SJSA1 (cell line): ENCODE measurements at places on chromosomes 7 and 10. TPM values are rescaled to one million over a fixed set of nuclear protein-coding genes. Genes with fewer than 3 reads are reported as not detected.

GRCh38 chr7:41732436-41732785, 29.5 kb upstream of the INHBA start:
- no peaks in the 10 kb centered on the region for H3K36me3 ChIP-seq
- H3K4me1 ChIP-seq: peaks cover 30% of the 10 kb centered on the region
- no peak for DNase-seq
- H3K27ac ChIP-seq: no peak overlapping the region
- H3K27me3 ChIP-seq: no peaks in the 10 kb centered on the region
- H3K4me3 ChIP-seq: no peak overlapping the region

DNA sequence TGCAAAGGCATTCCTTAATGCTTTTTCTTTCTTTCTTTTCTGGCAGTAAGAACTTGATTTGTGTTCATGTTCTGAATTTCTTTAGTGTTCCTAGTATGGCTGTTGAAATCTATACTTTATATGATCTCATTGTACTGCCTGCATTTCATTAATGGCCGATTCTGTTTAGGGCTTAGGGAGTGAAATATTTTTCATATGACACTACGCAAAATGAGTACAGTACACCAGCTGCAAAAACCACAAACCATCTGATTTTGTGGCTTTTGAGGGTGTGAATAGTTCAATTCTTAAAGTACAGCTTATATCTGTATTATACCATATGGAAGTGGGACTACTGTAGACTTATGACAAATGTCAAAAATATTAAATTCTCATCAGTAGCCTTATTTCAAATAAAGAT, 69.1 kb upstream of the FOXP2 start:
- H3K27ac ChIP-seq: no peak overlapping the region
- no peaks in the 10 kb centered on the region for H3K27me3 ChIP-seq
- no peak overlapping the region for H3K4me3 ChIP-seq
- H3K36me3 ChIP-seq: no peaks in the 10 kb centered on the region

- DNase-seq: peak; percentile 19
- no peak overlapping the region for H3K4me3 ChIP-seq
- H3K36me3 ChIP-seq: no peaks in the 10 kb centered on the region
- 0 out of 2 replicates have a peak, but pooled peaks cover 5% of the 10 kb centered on the region for H3K27me3 ChIP-seq
These were observed 39.7 kb upstream of the TNKS2 start for GRCh38 chr10:91758303-91759146.

DNA sequence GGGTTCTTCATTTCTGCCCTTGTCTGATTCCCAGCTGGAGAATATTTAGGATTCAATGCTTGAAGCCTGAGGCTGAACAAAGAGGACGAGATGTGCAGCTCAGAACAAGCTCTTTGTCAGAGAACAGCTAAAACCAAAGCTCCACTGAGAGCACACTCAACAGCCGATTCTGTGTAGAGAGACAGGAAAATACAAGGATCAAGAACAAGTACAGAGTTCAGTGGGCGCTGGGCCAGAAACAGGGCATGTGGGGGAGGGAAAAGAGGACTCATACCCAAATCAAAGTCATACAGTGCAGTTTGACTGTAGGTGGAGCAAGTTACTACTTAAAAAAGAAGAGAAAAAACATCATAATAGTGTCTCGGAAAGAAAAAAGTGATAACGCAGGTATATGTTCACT, at the start of gene AGMO:
TSS of gene AGMO (minus strand) at position 181 of the 400 bp plus-strand sequence.
- DNase-seq: no peak
- H3K27me3 ChIP-seq: no peaks in the 10 kb centered on the region; the same call in 1 of the 2 replicates
- H3K4me1 ChIP-seq: no peaks in the 10 kb centered on the region
- no peaks in the 10 kb centered on the region for H3K36me3 ChIP-seq
- no peak within 1 kb of the TSS for H3K27ac ChIP-seq

DNA sequence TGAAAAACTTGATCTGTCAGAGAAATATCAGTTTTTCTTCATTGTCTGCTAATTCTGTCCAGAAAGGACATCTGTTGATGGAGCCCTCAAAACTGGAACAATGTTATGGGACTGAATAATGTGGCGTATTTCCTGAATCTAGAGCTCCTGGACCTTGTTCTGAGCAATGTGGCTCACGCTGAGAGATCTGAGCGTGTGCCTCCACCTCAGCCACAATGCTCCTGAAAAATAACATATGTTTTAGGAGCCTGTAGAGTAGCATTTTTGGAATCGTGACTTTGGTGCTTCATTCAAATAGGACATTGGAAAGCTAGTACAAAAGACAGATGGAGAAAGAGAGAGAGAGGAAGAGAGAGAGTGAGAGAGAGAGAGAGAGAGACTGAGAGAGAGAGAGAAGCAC, 110.3 kb downstream of the BMPER start:
- H3K36me3 ChIP-seq: no peaks in the 10 kb centered on the region
- DNase-seq: no peak
- no peak overlapping the region for H3K27ac ChIP-seq
- peaks cover 17% of the 10 kb centered on the region for H3K4me1 ChIP-seq
- no peak overlapping the region for H3K4me3 ChIP-seq
- H3K27me3 ChIP-seq: no peaks in the 10 kb centered on the region

- H3K4me3 ChIP-seq: no peak overlapping the region
- no peak overlapping the region for H3K27ac ChIP-seq
- no peak for DNase-seq
- no peaks in the 10 kb centered on the region for H3K27me3 ChIP-seq
- peaks cover 18% of the 10 kb centered on the region; the same call in 1 of the 2 replicates for H3K36me3 ChIP-seq
These were observed 96.5 kb downstream of the ARMH3 start for GRCh38 chr10:101959346-101959916.

DNA sequence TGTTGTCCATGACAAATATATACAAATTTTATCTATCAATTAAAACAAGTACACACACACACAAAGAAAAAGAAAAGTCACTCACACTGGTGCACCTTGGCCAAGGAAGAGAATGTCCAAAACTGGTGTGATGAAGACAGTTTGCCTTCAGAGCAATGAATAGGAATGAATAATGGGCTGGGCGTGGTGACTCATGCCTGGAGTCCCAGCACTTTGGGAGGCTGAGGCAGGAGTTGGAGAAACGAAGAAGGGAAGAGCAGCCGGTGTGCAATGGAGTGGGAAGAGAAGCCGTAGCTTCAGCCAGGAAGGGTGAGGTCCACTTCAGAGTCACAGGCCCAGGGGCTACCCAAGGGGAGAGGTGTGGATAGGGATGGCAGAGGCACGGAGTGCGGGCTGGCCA, 253.6 kb downstream of the CCSER2 start:
- no peaks in the 10 kb centered on the region for H3K4me1 ChIP-seq
- no peak overlapping the region for H3K4me3 ChIP-seq
- no peak for DNase-seq
- H3K36me3 ChIP-seq: no peaks in the 10 kb centered on the region
- H3K27ac ChIP-seq: no peak overlapping the region

DNA sequence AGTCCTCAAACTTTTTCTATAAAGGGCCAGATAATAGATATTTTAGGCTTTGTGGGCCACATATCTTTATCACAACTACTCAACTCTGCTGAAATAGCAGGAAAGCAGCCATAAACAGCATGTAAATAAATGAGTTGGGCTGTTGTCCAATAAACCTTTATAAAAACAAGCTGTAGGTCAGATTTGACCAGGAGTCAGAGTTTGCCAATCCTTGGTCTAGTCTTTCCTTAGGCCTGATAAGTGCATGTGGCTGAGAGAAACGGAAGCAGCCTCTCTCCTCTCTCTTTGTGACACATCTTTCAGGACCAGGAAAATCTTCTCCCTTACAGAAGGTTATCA, 724.5 kb downstream of the GRID1 start:
- no peak for DNase-seq
- H3K4me3 ChIP-seq: no peak overlapping the region

GRCh38 chr10:95873651-95874050, 34.1 kb upstream of the CC2D2B start:
- H3K36me3 ChIP-seq: no peaks in the 10 kb centered on the region
- no peaks in the 10 kb centered on the region for H3K27me3 ChIP-seq
- no peak overlapping the region for H3K27ac ChIP-seq
- H3K4me1 ChIP-seq: no peaks in the 10 kb centered on the region
- DNase-seq: no peak

GRCh38 chr10:59090817-59091622, 85.4 kb upstream of the PHYHIPL start:
- H3K36me3 ChIP-seq: no peaks in the 10 kb centered on the region
- no peak overlapping the region for H3K4me3 ChIP-seq
- no peak for DNase-seq
- no peak overlapping the region for H3K27ac ChIP-seq

DNA sequence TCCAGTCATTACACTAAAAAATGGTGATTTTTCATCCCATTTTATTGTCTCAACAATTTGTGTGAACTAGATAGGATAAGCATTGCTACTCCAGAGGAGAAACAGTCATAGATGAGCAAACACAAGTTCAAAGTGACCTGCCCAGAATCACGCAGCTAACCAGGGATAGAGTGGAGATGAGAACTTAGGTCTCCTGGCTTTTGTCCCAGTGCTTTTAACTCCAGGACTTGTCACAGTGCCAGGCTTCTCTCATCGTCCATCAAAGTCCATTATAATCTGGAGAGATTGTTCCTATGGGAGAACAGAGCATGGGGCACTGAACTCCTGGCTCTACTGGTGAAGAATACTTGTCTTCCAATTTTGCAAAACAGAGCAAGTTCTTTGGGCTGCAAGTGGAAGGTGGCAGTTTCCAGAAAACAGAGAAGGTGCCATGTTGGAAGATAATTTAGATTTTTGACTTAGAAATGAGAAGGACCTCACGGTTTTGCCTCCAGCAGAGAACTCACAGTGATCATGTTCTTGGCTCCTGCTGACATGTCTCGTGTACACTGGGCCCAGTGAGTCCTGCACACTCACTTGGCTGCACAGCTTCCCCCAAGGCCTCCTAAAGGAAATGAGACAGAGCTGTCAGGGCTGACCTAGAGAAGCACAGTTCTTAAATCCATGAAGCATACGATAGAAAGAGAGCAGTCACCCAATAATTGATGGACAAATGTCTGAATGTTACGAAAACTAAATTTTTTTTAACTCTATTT, 322.9 kb upstream of the NRP1 start:
- no peak overlapping the region for H3K27ac ChIP-seq
- peaks cover 31% of the 10 kb centered on the region for H3K4me1 ChIP-seq
- no peaks in the 10 kb centered on the region for H3K27me3 ChIP-seq
- no peaks in the 10 kb centered on the region for H3K36me3 ChIP-seq
- no peak overlapping the region for H3K4me3 ChIP-seq

DNA sequence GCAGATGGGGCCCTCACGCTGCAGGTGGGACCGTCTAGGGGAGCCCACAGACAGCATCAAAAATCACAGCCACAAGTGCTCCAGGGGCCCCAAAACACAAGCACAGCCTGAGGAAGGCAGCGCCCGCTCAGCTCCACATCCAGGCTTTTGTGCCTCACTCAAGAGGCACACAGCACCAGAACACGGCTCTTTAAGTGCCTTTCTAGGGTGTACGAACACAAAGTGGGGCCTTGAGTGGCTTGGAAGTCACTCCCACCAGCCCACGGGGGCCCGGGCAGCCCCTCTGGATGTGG, 65.2 kb downstream of the DIP2C start:
- peak; percentile 36 for DNase-seq
- H3K4me1 ChIP-seq: peaks cover 27% of the 10 kb centered on the region
- H3K4me3 ChIP-seq: no peak overlapping the region
- H3K27ac ChIP-seq: peak overlapping the region; percentile 61
- H3K36me3 ChIP-seq: peaks cover 4% of the 10 kb centered on the region
- no peaks in the 10 kb centered on the region for H3K27me3 ChIP-seq

GRCh38 chr10:133224756-133225372, 5.2 kb upstream of the UTF1 start:
- H3K4me3 ChIP-seq: no peak overlapping the region
- H3K4me1 ChIP-seq: no peaks in the 10 kb centered on the region

DNA sequence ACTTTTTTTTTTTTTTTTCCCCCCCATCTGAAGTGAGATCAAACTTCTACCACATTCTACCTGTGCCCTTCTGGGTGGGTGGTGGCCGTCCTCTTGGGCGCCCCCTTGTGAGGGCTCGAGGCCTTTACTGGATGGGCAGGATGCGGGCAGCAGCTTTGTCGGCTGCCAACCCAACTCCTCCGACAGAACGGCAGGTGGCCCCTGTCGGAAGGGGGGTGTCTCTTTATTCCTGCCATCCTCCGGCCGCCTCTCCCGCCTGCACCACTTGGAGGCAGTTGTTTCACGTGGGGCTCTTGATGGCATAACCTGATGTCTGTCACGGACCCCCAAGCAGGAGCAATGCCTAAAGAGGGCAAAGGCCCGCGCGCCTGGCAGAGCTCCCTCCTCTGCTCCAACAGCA, 31.0 kb downstream of the AMZ1 start:
- no peak overlapping the region for H3K27ac ChIP-seq
- no peak overlapping the region for H3K4me3 ChIP-seq
- H3K4me1 ChIP-seq: peaks cover 14% of the 10 kb centered on the region
- H3K36me3 ChIP-seq: peaks cover 69% of the 10 kb centered on the region
- no peaks in the 10 kb centered on the region for H3K27me3 ChIP-seq

- H3K4me1 ChIP-seq: no peaks in the 10 kb centered on the region
- no peak overlapping the region for H3K4me3 ChIP-seq
- no peak for DNase-seq
- no peaks in the 10 kb centered on the region for H3K27me3 ChIP-seq
These were observed 91.1 kb upstream of the CACNA2D1 start for GRCh38 chr7:82534684-82535083.

DNA sequence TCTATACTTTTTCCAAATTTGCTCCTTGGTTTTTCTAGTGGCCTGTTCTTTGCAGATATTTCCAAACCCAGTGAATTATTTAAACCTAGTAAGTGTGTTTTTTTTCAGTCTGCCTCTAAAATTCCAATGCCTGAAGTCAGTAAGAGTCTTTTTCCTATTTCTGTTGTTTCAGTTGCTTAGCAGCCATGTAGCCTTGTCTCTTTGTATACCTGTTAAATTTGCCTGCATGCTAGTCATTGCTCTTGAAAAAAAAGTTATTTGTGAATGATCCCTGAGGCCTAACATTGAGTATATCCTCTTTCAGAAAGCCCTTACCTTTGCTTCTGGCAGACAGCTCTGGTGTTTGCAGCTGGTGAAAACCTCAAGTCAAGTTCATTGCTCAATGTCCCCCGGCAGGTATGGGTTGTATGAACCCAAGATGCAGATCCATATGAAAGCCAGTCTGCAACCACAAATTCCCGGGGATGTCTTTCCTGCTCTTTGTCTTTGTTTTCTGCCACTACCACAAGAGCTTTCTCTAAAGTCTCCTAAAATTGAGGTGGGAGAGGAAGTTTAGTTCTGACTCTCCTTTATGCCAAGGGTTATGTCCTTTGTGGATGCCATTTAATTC, 35.7 kb downstream of the CH25H start:
- H3K27me3 ChIP-seq: no peaks in the 10 kb centered on the region
- no peak overlapping the region for H3K4me3 ChIP-seq
- H3K27ac ChIP-seq: no peak overlapping the region
- H3K4me1 ChIP-seq: peaks cover 4% of the 10 kb centered on the region; the same call in 1 of the 2 replicates

Gene PRPS1L1
- total RNA-seq: not detected in 2 replicates

Gene MBL2
- total RNA-seq: not detected in 2 replicates

Gene KCNIP2
- 0.58 TPM in 1 of 2 replicates, not detected in the other for total RNA-seq

Gene TUBAL3
- not detected in 2 replicates for total RNA-seq

Gene COL26A1
- not detected in 2 replicates for total RNA-seq
